ENCODE measurements at places on chromosomes 7 and 10.

- DNase-seq: no peak
These were observed 55.5 kb downstream of the HGF start for GRCh38 chr7:81714306-81714705.

DNA sequence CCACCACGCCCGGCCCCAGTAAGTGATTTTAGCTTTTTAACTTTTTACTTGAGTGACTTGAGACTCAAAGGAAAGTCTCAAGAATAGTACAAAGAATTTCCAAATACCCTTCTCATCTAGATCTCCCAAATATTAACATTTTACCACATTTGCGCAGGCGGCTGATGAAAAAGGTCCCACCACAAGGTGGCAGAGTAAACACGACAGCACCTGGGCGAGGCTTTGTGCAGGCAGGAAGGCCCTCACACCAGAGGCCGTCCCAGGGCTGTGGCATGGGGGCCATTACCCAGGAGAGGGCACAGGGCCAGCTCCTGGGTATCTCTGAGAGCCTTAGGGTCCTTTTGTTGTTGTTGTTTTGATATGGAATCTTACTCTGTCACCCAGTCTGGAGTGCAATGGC lies 50.0 kb upstream of the WIPI2 start:
- DNase-seq: no peak

DNA sequence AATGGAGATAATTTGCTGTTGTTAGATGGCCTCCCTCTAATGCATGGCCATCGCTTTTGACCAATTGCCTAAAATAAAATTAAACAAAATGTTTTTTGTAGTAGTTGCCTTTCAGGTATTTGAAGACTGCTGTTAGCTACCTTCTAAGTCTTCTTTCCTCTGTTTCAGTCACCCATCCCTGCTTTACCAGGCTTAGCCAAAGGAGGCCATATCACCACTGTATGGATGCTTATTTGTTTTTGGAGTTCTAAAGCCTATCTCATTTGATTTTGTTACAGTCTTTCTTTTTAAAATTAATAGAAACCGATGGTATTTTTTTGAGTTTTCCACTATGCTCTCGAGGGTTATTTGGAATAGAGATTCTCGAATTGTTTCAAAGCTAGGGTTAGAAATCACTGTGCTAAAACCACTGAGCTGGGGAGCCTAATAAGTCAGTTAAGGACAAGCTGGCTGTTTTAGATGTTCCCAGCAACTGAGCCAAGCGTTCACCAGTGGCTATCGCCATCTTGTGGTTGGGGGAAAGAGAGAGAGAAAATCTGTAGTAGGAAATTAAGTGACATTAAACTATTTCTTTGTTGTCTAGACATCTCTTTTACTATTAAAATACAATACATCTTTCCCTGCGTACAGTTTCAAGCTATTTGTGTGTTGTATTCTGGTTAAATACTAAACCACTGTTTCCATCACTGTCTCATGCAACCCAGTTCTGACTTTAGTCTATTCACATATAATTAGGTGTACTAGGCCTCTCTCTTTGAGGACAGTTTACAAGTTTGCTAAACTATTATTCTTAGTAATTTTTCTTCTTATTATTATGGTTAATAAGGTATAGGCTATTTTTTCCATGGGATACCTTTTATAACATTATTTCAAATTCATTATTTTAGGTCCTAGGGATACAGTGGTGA lies 52.2 kb downstream of the GPR158 start:
- no peak for DNase-seq

DNA sequence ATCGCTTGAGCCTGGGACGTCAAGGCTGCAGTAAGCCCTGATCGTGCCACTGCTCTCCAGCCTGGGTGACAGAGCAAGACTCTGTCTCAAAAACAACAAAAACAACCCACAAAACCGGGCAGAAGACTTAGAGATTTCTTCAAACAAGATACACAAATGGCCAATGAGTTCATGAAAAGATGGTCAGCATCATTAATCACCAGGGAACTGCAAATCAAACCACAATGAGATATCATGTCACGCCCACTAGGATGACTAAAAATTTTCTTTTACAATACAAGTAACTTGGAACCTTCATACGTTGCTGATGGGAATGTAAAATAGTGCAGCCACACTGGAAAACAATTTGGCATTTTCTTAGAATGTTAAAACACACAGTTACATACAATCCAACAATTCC lies 77.3 kb upstream of the GRID1 start:
- no peak for DNase-seq

GRCh38 chr10:127150136-127150535 lies 46.3 kb downstream of the INSYN2A start:
- no peak for DNase-seq

DNA sequence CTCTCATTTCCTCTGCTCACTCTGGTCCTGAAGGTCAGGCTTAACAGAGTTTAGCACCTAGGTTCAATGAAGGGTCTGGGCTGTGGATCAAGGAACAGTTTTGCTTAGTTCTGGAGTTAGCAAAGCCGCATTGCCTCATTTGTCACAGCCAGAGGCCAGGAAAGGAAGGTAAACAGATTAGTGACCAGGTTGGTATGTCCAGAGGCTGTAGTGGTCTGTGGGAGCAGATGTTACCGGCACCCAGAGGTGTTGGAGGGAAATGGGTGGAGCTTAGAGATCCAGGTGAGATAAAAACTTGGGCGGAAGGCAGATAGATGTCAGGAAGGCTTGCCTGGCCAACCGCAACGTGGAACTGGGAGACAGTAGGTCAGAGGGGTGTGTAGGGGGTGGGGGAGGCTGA lies 36.6 kb upstream of the ZMIZ2 start:
- no peak for DNase-seq

DNA sequence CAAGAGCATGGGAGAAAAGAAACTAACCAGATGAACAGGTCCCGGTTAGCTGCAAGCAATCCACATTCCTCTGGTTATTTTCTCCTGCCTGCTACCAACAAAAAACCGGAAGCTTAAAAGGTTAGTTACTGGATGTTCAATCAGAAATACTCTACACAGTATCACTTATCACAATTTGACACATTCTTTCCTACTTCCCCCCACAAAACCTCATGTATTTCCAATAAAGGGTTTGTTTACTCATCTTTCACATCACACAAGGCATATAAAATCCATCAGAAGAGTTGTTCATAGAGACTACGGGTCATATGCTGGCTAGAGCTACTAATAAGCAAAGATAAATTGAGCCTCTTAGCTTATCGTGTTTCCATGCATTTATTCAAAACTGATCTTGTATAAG lies 4.8 kb downstream of the SLC25A28 start:
- no peak for DNase-seq
